ENCODE measurements at places on chromosomes 11 and 22.

- DNase-seq, result no peak
These were observed 496.0 kb upstream of the LARGE1 start for GRCh38 chr22:34416022-34416860.

DNA sequence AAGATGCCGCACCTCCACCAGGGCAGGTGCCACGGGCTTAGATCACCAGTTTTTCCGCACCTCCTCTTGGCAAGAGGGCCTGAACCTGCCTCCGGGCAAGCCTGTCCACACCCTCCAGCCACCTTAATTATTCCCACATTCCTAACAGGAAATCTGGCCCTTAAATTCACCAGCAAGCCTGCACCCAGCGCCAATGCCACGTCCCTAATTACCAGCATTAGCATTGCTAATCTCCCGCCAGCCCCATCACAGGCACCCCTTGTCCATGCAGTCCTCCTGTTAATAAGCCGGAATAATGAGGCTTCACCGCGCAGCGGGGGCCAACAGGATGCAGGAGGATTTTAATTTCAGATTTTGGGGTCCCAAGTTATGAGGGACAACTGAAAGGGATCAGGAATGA, 69.7 kb downstream of the PHF21B start:
- DNase-seq, result no peak

GRCh38 chr11:10388574-10388973, 66.5 kb upstream of the AMPD3 start:
- DNase-seq, result no peak

GRCh38 chr22:36492109-36492508, 10.7 kb upstream of the TXN2 start:
- no peak for DNase-seq

DNA sequence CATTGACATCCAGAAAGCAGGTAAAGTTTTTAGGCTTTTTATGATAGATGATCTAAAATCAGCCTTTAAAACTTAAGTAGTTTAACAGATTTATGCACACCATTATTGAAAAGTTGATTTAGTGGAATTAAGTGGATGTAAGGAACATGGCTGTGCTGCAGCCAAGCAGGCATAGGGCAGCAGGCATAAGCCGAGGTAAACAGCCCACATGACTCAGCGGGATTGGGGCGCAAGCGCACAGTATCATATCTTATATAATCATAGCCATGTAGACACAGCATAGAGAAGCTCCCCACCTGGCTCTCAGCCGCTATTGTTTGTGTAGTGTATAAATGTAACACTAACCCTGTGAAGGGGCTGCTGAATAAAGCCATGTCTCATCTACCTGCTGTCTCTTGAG, 157.5 kb downstream of the WNT11 start:
- DNase-seq, result no peak

GRCh38 chr11:65100674-65101350, 4.8 kb downstream of the VPS51 start:
- DNase-seq, result no peak

DNA sequence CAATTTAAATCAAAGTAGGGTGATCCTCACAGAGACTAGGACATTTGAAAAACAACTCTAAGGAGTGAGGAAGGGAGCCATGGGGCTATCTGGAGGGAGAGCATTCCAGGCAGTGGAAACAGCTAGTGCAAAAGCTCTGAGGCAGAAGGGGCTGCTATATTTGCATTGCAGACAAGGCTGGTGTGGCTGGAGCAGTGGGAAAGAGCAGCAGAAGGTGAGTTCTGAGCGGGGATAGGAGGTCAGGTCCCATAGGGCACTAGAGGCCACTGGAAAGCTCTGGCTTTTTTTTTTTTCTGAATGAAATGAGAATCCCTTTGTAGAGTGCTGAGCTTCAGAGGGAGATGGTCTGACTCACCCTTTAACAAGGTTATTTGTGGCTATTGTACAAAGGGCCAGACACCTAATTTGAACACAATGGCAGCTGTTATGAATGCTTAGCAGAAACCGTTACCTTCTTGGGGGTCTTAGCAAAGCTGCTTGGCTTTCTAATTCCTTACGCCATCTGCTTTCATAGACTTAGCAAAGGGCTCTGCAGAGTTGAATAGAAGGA, 291.6 kb downstream of the BUD13 start:
- DNase-seq, result no peak

DNA sequence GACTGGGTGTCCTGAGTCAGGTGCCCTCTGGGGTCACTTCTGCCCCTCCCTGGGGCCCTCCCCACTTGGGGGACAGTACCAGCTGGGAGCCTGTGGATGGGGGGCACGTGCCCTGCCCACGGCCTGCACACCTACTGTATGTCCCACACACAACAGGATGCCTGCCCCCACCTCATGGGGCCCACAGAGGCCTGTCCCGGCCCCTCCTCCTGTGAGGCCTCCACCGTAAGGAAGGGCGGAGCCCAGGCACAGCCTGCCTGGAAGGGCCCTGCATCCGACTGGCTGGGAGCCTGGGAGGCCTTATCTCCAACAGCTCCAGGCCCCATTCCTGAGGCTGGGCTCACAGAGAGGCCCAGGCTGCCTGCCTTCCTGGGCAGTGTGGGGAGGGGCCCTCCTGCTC, 47.8 kb downstream of the BRSK2 start:
- no peak for DNase-seq

- peak; percentile 14 for DNase-seq
These were observed 7.4 kb downstream of the PRR33 start for GRCh38 chr11:1884303-1884700.

- no peak for DNase-seq
These were observed 154.6 kb downstream of the MAML2 start for GRCh38 chr11:96188243-96189006.

DNA sequence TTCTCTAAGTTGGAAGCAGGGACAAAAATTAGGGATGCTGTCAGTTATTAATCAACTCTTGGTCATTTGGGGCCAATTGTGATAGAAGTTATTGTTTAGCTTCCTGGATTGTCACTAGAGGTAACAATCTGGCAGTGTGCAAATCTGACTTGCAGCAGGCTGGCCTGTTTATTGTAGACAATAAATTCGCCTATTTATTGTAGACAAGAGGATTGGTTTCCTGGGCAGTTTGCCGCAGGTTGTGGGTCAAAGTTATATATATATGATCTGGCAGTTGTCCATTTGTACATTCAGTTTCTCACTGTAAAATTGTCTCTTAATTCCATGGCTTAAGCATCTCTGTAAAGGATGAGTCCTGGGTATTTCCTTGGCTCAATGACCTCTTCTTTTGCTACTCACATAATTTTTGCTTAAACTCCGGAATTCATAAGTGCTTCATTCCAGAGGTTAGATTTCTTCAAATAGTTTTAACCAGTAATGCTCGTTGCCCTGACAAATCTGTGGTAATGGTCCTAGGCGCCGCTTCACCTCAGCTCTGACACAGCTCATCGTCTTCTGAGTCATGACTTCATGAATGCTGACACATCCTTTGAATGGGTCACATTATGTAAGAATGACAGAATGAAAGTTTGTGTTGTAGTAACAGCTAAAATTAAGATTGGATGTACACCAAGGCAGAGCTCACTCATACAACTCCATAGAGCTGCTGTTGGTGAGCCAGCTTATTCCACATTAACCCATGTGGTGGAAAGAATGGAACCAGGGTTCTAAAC, 7.8 kb upstream of the MMP3 start:
- no peak for DNase-seq

GRCh38 chr22:46500201-46500600, 37.2 kb downstream of the CELSR1 start:
- DNase-seq, result no peak

DNA sequence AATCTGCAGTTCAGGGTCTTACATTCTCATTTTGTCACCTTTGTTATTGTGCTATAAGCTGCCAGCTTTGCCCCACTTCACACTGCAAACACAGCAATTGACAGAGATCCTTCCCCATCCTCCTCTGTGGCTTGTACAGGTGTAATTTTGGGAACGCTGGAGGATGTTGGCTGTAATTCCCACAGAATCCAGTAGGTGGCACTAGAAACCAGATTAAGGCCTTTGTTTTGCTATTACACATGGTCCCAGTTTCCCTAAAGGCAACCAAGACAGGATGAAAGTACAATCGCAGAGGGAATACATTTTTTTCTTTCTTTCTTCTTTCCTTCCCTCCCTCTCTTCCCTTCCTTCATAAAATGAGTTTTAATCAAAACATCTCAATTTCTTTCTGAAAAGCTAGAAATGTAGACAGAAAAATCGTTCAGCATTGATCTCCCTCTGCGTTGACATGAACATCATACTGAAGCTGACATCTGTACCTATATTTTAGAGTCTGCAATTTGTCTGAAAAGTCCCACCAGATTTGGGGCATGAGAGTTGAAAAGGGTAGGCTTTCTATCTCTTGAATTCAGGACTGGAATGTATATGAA, 21.3 kb upstream of the NELL1 start:
- no peak for DNase-seq

DNA sequence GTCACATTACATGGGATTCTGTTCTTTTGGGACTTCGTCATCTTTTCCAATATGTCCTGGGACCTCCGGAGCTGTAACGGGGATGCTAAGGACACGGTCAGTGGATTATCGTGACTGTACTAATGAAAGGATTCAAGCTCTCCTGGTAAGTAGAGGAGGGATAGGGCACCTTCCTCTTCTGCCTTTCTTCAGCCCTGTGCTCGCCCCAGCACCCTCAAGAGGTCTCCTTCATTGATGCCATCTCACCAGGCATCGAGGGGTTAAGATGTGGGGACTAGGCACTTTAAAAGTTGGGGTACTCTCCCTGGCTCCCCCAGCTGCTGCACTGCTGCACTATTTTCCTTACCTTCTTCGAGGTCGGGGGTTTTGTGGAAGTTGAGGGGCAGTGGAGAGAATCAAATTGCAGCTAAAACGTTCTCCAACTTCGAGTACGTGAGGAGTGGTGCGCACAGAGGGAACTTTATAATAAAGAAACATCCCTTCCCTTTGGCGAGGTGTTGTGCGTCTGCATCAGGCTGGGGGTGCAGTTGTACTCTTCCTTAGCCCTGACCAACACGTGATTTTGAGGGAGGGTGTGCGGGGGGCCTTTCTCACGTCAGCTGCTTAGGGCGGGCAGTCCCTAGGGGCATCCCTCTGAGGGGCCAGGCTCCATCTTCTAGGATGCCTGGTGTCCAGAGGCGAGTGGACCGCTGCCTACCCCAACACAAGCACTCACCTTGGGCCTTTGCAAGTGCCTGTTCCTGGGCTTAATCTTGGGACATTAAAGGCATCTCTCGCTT, 96.1 kb downstream of the GRAMD1B start:
- DNase-seq, result no peak

GRCh38 chr11:117011541-117011898, 86.7 kb downstream of the SIK3 start:
- DNase-seq, result no peak

GRCh38 chr22:38788846-38789245, 5.1 kb downstream of the DNAL4 start:
- DNase-seq, result no peak

DNA sequence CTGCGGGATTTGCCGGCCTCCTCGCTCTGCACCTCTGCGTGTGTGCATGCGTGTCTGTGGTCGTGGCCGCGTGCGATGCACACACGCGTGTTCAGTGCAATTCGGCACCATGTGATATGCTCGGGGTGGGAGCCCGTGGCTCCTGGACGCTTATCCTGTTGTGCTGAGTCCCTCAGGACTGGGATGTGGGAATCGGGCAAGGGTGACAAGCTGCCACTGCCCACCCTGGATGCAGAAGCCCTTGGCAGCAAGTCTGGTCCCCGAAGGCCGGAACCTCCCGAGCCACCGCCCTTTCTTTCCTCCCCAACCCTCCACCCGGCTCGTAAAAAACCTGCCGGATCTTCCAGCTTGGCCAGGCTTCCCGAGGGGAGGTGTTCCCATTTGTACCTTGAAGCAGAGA, 128.2 kb downstream of the PHF21B start:
- DNase-seq, result no peak

- no peak for DNase-seq
These were observed 5.2 kb upstream of the OR52A1 start for GRCh38 chr11:5159806-5160205.

DNA sequence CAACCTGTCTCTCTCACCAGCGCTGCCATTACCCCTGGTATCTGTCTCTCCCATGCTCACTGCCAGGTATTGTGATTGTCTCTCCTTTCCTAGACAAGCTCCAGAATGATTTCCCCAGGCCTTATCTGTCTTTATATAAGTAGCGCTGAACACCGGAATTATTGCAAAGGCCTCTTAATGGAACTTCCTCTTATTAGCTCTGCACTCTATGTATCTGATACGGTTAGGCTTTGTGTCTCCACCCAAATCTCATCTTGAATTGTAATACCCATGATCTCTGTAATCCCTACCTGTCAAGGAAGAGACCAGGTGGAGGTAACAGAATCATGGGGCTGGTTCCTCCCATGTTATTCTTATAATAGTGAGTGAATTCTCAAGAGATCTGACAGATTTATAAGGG, 39.3 kb downstream of the DDI1 start:
- no peak for DNase-seq

GRCh38 chr11:3043315-3043871, 13.8 kb downstream of the CARS1 start:
- DNase-seq, result no peak

GRCh38 chr11:10441652-10442503, 13.2 kb upstream of the AMPD3 start:
- no peak for DNase-seq

DNA sequence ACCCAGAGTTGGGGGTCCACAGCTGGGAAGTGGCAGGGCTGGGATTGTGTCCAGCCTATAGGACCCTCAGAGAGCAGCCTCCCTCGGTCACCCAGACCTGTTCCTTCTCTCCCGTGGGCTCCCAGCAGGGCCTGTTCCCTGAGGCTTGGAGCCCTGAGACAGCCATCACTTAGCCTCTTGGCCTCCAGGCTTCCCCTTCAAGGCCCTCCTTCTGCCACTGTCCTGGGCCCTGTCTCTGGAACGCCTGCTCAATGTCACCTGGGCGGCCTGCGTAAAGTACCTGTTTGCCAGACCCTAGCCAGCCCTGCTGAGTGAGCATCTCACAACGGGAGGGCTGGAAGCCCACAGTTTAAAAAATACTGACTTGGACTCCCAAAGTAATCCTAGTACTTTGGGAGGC, 6.5 kb downstream of the MGAT3 start:
- no peak for DNase-seq

GRCh38 chr22:43205748-43206508, 19.0 kb upstream of the TTLL12 start:
- DNase-seq, result peak; percentile 46

DNA sequence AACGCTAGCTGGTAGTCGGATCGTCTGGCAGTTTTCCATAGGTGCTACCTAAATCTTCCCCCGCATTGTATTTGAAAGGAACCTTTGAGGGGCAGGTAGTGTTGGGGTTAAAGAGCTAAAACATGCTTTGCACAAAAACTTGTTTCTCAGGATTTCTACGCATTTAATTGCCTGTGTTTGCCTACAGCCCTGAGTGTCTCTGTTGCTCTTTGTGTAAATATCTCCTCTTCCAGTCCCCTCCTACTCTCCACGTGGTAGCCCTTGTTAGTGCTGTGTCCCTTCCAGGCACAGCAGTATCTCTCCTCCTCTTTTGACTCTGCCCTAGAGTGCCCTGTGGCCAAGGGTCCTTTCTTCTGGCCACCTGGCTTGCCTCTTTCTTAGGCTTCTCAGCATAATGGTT, 81.7 kb downstream of the BARX2 start:
- DNase-seq, result no peak

- no peak for DNase-seq
These were observed 73.0 kb downstream of the PAK1 start for GRCh38 chr11:77400775-77401449.

GRCh38 chr11:86949995-86950660, 5.1 kb downstream of the FZD4 start:
- DNase-seq, result no peak

- no peak for DNase-seq
These were observed 557.9 kb upstream of the CADM1 start for GRCh38 chr11:116062129-116062489.

GRCh38 chr11:26904801-26905200, 89.1 kb upstream of the FIBIN start:
- no peak for DNase-seq

GRCh38 chr11:70848243-70848750, 404.1 kb downstream of the SHANK2 start:
- DNase-seq, result no peak

Measured in CD4-positive, alpha-beta T cell treated with Interleukin-15 for 1 hour (primary cell).